Psoas muscle (tissue), 8 donors: ENCODE measurements at places on chromosomes 3 and 15. TPM values are rescaled to one million over a fixed set of nuclear protein-coding genes. Genes with fewer than 3 reads are reported as not detected.
A peak's percentile ranks its signal among the peaks of the same experiment; 100 is the strongest.

The CSTA gene
- 0.84 TPM for total RNA-seq

The ITIH1 gene
- total RNA-seq, result not detected

The CPEB1 gene
- 4.6 TPM for total RNA-seq

The DET1 gene
- 7.8 TPM for total RNA-seq

The NANOGP8 gene
- total RNA-seq, result not detected

The CIB2 gene
- total RNA-seq, result 18.0 TPM

The KBTBD12 gene
- total RNA-seq, result 34.0 TPM

The GFM1 gene
- total RNA-seq, result 83.3 TPM

GRCh38 chr3:18964640-18965039 lies 183.7 kb upstream of the KCNH8 start:
- no peak overlapping the region for H3K4me3 ChIP-seq
- no peaks in the 10 kb centered on the region for H3K27me3 ChIP-seq
- H3K4me1 ChIP-seq, result no peaks in the 10 kb centered on the region
- no peak overlapping the region for H3K27ac ChIP-seq
- no peak for DNase-seq
- no peaks in the 10 kb centered on the region for H3K36me3 ChIP-seq

GRCh38 chr3:13262493-13263211 lies 157.5 kb downstream of the NUP210 start:
- no peak for DNase-seq
- peak overlapping the region; percentile 78 for H3K27ac ChIP-seq
- peaks cover 10% of the 10 kb centered on the region for H3K4me1 ChIP-seq
- no peak overlapping the region for H3K4me3 ChIP-seq
- no peaks in the 10 kb centered on the region for H3K36me3 ChIP-seq
- peaks cover 2% of the 10 kb centered on the region for H3K27me3 ChIP-seq

DNA sequence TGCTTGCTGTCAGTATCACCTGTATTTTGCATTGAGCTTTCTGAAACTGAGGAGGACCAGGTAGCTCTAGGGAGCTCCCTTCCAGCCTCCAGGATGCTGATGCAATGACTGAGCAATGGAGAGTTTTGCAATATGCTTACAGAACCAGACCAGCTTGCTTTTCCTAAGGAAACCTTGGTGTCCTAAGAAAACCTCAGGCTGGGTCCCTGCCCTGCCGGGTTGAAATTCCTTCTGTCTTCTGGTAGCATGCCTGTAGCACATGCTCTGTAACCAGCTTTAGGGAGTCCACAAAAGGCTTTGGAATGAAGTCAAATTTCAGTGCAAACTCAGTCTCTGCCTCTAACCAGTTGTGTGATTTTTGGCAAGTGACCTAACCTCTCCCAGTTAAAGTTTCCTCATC lies 65.8 kb upstream of the GSK3B start:
- H3K4me1 ChIP-seq, result peaks cover 7% of the 10 kb centered on the region
- H3K4me3 ChIP-seq, result no peak overlapping the region
- H3K36me3 ChIP-seq, result no peaks in the 10 kb centered on the region

GRCh38 chr3:196645096-196645495 lies 5.6 kb downstream of the NRROS start:
- DNase-seq, result no peak
- peaks cover 14% of the 10 kb centered on the region for H3K27me3 ChIP-seq
- no peaks in the 10 kb centered on the region for H3K36me3 ChIP-seq

DNA sequence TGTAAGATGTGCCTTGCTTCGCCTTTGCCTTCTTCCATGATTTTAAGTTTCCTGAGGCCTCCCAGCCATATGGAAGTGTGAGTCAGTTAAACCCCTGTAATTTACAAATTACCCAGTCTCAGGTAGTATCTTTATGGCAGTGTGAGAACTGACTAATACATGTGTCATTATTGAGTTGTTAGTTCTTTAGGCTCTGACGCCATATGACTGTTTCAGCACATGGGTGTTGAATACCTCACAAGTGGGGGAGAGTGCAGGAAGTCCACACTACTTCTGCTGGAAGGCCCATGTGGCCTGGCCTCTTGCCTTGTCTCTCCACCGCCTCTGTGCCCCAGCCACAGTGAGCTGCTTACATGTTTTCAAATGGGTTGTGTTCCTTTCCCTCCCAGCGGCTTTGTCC lies 28.5 kb downstream of the MFSD1 start:
- H3K4me1 ChIP-seq, result no peaks in the 10 kb centered on the region
- no peak overlapping the region for H3K4me3 ChIP-seq
- no peak for DNase-seq
- no peaks in the 10 kb centered on the region for H3K36me3 ChIP-seq
- H3K27ac ChIP-seq, result no peak overlapping the region

DNA sequence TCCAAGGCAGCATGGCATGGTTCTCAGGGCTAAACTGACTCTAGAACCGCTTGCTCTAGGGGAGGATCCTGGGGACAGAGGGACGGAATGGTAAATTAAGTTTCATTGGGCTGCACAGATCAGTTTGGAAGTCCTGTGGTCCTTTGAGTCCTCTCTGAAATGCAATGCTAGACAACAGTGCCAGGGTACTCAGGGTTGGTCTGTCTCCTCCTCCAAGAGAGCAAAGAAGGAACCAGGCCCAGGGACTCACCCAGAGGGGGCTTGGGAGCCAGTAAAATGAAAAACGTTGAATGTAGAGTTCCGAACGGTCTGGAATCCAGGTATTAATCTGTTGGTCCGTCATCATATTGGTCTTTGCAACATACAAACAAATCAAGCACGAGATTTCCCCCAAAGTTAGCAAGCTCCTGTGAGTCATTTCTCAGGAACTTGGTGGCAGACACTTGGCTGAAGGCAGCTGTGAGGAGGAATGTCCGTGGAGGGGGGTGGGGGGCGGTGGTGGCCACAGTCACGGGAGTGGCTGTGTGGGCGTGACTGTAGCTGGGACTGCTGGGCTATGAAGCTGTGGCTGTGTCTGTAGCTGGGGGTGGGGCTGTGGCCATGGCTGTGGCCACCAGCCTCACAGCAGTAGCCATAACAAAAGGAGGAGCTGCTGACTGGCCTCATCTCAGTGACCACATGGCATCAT lies 361.0 kb downstream of the SHQ1 start:
- H3K27me3 ChIP-seq, result no peaks in the 10 kb centered on the region
- no peaks in the 10 kb centered on the region for H3K36me3 ChIP-seq
- DNase-seq, result peak; percentile 87
- H3K27ac ChIP-seq, result peak overlapping the region; percentile 73
- H3K4me1 ChIP-seq, result peaks cover 24% of the 10 kb centered on the region

DNA sequence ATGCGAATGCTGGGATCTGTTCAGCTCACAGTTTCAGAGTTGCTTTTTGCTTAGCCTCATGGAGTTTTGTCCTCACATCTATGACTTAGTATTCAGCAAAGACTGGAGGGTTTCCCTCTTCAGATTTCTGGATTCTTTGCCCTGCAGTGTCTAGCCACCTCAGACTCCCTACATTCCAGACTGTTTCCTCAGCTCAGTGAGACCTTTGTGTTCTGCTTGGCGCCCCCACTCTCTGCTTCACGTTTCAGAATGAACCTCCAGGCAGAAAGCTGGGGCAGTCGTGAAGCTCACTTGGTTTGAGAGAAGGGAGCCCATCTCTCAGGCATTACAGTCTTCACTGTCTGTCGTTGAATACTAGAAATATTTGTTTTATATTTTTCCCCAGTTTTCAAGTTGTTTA lies 118.1 kb downstream of the CACNA1D start:
- no peaks in the 10 kb centered on the region for H3K4me1 ChIP-seq
- H3K27me3 ChIP-seq, result no peaks in the 10 kb centered on the region
- H3K27ac ChIP-seq, result no peak overlapping the region
- no peaks in the 10 kb centered on the region for H3K36me3 ChIP-seq
- DNase-seq, result no peak
- no peak overlapping the region for H3K4me3 ChIP-seq

DNA sequence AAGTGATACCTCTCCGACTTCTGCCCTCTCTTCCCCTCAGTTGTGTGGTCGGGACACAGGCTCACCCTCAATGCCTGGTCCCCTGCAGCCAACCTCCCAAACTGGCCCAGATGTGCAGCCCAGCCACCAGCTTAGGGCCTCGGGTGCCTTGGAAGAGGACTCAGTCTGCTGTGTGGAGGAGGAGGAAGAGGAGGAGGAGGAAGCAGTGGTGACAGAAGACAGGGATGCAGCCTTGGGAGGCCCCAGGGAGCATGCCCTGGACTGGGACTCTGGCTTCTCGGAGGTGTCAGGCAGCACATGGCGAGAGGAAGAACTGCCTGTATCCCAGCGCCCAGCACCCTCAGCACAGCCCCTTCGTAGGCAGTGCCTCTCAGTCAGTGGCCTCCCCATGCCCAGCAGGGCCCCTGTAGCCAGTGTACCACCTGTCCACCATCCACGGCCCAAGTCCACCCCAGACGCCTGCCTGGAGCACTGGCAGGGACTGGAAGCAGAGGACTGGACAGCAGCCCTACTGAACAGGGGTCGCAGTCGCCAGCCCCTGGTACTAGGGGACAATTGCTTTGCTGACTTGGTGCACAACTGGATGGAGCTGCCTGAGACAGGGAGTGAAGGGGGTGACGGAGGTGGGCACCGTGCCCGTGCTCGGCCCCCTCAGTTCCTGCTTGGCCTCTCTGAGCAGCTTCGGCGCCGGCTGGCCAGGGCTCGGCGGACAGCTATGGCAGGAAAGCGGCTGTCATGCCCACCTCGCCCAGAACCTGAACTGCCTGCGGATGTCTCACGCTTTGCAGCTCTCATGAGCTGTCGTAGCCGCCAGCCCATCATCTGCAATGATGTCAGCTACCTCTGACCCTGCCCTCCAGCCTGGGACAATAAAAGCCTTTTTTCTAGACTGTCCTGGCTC lies 1.3 kb downstream of the INKA1 start:
- peak overlapping the region; percentile 76 for H3K4me3 ChIP-seq
- H3K27ac ChIP-seq, result peak overlapping the region; percentile 93
- DNase-seq, result peak; percentile 43
- peaks cover 7% of the 10 kb centered on the region for H3K36me3 ChIP-seq
- H3K27me3 ChIP-seq, result no peaks in the 10 kb centered on the region

GRCh38 chr3:117486719-117487716 lies 777.4 kb downstream of the TUSC7 start:
- no peaks in the 10 kb centered on the region for H3K4me1 ChIP-seq
- H3K27me3 ChIP-seq, result no peaks in the 10 kb centered on the region
- DNase-seq, result no peak
- no peak overlapping the region for H3K27ac ChIP-seq
- H3K4me3 ChIP-seq, result no peak overlapping the region

GRCh38 chr3:41137686-41138111 lies 61.6 kb upstream of the CTNNB1 start:
- no peak overlapping the region for H3K27ac ChIP-seq
- no peak for DNase-seq
- H3K27me3 ChIP-seq, result no peaks in the 10 kb centered on the region

DNA sequence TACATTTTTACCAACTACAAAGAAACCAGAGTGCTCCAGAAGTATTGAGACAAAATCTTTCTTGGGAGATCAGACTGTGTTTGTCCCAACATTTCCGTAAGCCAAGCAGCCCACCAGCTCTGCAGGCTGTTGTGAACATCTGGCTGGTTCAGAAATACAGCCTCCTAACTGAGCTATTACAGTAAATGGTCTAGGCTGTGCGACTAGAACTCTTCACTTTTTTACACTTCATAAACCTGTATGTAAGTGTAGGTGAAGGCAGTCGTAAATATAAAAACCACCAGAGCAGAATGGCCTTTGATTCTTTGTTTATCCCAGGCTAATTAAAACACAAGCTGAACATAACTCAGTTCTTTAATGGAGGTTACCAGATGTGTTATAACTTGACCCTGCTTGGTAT lies 235.3 kb downstream of the ARRDC4 start:
- no peak overlapping the region for H3K27ac ChIP-seq
- H3K4me3 ChIP-seq, result no peak overlapping the region
- no peaks in the 10 kb centered on the region for H3K36me3 ChIP-seq
- no peak for DNase-seq

DNA sequence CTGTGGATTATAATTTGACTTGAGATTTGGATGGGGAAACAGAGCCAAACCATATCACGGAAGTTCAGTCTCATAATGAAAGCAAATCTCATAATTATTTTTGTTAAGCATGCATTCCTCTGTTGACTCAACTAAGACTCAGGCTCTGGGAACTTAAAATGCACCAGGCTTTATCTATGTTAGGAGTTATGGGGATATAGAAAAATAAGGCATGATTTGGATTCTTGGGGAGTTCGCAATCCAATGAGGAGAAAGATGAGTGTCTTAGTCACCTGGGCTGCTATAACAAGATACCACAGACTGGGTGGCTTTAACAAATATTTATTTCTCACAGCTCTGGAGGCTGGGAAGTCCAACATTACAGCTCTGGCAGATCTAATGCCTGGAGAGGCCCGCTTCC lies 89.4 kb upstream of the TJP1 start:
- H3K36me3 ChIP-seq, result no peaks in the 10 kb centered on the region
- H3K4me1 ChIP-seq, result no peaks in the 10 kb centered on the region
- no peak for DNase-seq
- no peaks in the 10 kb centered on the region for H3K27me3 ChIP-seq

DNA sequence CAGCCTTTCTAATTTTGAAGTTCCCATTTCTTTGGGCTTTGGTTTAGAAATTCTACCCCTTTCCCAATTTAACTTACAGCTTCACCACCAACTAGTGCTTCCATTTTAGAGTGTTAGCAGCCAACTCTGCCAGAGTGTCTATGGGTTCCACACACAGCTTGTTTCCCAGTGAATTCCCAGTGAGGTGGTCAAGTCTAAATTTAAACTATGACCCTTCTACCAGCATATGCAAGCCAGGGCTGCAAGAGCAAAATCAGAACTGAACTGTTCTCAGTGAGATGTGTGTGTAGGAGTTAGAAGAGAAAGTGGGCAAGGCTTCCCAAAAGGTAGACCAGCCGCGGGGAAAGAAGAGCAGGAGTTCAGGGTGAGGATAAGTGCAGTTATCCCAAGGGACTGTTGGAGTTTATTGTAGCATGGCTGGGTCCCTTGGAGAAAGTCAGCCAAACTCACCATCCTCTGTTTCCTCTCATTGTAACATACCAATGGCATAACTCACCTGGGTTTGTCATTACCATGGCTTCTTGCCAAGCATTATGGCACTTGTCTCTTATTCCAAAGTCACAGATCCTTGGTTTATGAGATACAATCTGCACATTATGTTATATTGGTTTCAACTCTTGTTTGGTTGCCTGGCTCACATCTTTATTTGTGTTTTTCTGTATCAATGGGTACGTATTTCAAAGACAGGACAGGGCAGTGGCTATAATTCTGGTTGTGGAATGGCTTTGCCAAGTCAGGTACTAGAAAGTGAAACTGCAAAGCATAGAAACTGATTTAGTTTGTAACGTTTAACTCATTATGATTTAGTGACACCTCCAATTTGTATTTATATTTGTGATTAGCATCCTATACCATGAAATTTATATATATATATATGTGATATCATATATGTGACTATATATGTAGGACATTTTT lies 130.2 kb upstream of the UMPS start:
- H3K27ac ChIP-seq, result peak overlapping the region; percentile 85
- peaks cover 58% of the 10 kb centered on the region for H3K4me1 ChIP-seq
- H3K27me3 ChIP-seq, result no peaks in the 10 kb centered on the region
- no peak for DNase-seq

GRCh38 chr3:98501863-98502576 lies 4.5 kb downstream of the OR5K2 start:
- no peaks in the 10 kb centered on the region for H3K4me1 ChIP-seq
- no peak overlapping the region for H3K4me3 ChIP-seq
- H3K27me3 ChIP-seq, result no peaks in the 10 kb centered on the region
- no peaks in the 10 kb centered on the region for H3K36me3 ChIP-seq
- DNase-seq, result no peak

GRCh38 chr3:42179110-42179725 lies 86.8 kb downstream of the CCK start:
- peak overlapping the region; percentile 6 for H3K4me3 ChIP-seq
- H3K27me3 ChIP-seq, result no peaks in the 10 kb centered on the region

GRCh38 chr3:171183042-171183441 lies 156.5 kb upstream of the SLC2A2 start:
- H3K27ac ChIP-seq, result no peak overlapping the region
- H3K4me1 ChIP-seq, result peaks cover 29% of the 10 kb centered on the region
- H3K36me3 ChIP-seq, result no peaks in the 10 kb centered on the region
